SK-N-SH (cell line): ENCODE measurements at places on chromosomes 16 and 17.

GRCh38 chr16:521381-522210 is 5.9 kb upstream of the CAPN15 start:
- no peak for DNase-seq

DNA sequence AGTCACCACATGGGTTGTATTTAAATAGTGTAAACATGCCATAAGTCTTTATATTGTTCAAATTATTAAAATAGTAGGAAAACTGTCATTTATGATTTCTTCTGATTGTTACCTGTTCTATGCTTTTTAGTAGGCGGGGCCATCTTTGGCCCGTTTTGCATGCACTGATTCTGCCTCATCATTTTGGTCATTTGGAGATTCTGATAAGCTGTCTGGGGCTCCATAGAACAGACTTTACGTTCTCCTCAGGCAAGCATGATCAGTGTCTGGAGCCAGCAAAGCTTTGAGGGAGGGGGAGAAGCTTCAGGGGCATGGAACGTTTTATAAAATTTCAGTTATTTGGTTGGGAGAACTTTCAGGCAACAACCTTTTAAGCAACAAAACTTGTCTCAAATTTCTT is 8.8 kb downstream of the NDEL1 start:
- DNase-seq: no peak

DNA sequence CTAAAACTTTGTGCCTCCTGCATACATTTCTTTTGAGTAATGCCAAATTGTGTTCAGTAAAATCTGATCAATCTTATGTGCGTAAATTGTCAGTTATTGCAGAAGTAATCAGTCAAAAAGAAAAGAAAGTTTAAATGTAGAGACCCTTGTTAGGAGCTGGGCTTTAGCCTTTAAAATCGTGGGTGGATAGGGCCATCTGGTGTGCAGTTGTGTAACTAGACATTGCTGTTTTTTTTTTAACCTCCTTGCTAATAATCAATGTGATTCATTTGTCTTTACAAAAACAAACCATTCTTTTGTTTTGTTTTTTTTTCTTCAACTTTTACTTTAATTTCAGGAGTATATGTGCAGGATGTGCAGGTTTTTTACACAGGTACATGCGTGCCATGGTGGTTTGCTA is 5.3 kb upstream of the WWOX start:
- DNase-seq: no peak

DNA sequence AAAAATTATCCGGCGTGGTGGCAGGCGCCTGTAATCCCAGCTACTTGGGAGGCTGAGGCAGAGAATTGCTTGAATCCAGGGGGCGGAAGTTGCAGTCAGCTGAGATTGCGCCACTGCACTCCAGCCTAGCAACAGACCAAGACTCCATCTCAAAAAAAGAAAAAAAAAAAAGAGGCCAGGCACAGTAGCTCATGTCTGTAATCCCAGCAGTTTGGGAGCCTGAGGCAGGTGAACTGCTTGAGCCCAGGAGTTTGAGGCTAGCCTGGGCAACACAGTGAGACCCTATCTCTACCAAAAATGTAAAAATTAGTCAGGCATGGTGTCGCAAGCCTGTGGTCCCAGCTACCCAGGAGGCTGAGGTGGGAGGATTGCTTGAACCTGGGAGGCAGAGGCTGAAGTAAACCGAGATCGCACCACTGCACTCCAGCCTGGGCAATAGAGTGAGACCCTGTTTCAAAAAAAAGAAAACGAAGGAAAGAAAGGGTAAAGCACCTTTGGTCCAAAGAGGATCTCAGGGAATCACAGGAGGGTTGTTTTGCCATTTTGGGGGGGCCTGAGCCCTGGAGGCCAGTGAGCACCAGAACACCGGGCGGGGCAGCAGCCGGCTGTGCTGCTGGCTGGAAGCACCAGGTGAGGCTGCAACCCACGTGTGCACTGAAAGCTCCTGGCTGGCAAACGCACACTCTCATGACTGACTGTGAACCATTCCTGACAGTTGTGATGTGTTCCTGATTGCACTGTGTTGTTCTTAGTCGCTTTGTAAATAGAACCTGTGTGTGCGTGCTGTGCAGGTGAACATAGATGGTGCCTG is 18.4 kb downstream of the HS3ST6 start:
- DNase-seq: no peak

- DNase-seq: no peak
Observed at GRCh38 chr17:48639136-48639535, 13.0 kb upstream of the HOXB9 start.

- no peak for DNase-seq
Observed at GRCh38 chr17:8954339-8954738, 11.2 kb downstream of the PIK3R5 start.
